KBM-7 (cell line): ENCODE measurements at places on chromosomes 12 and 14.

- DNase-seq, result no peak
These were observed 11.8 kb upstream of the ABCD4 start for GRCh38 chr14:74314576-74314975.

DNA sequence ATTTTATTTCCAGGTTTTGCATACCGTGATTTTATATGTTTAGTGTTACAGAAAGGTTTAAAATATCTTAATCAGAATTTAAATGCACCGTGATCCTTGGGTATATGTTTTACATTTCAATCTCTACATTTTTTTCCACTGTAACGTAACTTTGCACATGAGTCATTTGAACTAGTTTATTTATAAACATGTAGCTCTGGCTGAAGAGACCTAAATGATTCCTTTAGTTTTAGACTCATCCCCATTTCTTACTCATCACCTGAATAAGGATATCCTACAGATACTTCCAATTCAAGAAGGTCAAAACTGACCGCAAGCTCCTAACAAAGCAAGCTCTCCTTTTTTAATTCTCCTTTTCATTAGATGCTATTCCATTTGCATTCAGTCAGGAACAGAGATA, 42.7 kb upstream of the SLC6A15 start:
- DNase-seq, result no peak

- DNase-seq, result no peak
These were observed 3.3 kb downstream of the IL26 start for GRCh38 chr12:68222326-68222725.

- DNase-seq, result no peak
These were observed 638.3 kb upstream of the TBX3 start for GRCh38 chr12:115322275-115322674.

DNA sequence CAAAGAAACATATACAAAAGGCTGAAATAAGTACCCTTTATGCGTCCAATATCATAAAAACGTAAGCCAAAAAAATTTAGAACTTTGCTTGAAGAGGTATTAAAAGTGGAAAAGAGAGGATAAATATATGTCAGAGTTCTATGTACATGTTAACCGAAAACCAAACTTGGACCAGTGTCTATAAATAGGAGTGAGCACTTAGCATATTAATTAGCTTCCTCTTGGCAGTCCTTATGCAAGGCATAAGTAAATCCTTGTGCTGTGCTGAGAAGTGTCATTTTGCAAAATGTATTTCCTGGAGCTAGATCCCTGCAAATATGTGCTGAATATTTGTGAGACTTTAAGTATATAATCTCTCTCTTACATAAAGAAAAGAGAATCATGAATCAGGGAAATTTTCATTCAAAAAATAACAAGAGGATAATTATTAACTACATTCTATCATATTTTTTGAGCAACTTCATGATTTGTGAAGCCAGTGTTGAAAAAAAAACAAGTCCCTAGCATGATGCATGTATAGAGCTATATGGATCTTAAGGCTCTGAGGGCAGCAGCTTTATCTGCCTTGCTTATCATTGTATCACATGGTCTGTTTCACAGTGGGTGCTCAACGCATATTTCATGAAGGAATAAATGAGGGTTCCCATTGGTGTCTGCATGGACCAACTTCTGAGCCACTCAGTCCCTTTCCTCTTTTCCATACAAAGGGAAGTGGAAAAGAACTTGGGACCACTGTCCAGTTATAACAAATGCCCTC, 326.1 kb downstream of the PDZRN4 start:
- no peak for DNase-seq

GRCh38 chr14:43687921-43688320, 819.2 kb downstream of the FSCB start:
- DNase-seq, result no peak

DNA sequence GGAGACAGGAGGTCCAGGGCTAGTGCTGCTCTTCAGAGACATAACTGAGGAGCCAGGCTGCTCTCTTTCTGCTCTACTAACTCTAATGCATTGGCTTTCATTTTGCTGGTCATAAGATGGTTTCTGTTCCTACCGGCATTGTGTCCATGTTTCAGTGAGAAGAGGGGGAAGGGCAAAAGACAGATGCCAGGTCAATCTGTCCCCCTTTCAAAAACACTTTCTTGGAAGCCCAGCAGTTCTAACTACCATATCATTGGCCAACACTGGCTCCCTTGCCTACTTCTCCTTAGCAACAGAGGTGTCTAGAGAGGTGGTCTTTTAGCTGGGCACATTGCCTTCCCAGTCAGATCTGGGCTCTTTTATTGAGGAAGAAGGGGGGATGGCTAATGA, 63.9 kb downstream of the TGFB3 start:
- no peak for DNase-seq

- peak; percentile 12 for DNase-seq
These were observed 2.3 kb upstream of the NAA30 start for GRCh38 chr14:57388067-57388466.

DNA sequence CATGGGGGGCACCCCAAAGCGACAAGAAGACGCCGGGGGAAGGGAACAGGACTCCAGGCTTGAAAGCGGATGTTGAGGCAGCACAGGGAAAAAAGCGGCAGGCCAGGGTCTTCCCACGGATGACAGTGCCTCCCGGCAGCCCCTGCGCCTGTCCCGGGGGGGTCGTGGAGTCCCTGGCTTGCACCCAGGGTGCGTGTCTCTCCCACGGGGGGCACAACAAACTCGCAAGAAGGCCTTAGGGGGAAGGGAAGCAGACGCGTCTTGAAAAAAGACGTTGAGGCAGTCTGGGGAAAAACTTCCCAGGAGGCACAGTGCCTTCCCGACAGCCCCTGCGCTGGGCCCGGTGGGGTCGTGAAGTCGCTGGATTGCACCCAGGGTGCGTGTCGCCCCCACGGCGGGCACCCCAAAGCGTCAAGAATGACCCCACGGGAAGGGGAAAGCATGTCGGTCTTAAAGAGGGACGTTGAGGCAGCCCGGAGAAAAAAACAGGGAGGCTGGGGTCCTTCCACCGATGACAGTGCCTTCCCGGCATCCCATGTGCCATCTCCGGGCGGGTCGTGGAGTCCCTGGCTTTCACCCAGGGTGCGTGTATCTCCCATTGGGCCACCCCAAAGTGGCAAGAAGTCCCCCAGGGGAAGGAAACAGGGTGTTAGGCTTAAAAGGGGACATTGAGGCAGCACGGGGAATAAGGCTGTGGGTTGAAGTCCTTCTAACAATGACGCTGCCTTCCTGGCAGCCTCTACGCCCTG, 159.9 kb upstream of the ALG10B start:
- no peak for DNase-seq

DNA sequence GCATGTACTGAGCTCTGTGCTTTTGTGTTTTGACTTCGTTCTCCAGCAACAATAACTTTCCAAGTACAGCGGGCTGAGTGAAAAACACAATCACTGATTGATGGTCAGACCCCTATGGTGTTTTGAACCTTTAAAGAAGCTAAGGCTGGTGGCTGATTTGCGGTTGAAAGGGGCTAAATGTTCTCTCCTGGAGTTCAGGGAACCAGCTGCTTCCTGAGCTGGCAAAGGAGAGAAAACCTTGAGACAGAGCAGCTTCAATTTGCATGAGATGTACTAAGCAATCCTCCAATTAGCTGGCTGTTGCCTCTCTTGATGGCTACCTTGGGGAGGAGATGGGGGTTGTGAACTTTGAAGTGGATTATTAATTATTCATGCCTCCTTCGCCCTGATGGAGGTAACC, 546.7 kb upstream of the SEL1L start:
- no peak for DNase-seq

DNA sequence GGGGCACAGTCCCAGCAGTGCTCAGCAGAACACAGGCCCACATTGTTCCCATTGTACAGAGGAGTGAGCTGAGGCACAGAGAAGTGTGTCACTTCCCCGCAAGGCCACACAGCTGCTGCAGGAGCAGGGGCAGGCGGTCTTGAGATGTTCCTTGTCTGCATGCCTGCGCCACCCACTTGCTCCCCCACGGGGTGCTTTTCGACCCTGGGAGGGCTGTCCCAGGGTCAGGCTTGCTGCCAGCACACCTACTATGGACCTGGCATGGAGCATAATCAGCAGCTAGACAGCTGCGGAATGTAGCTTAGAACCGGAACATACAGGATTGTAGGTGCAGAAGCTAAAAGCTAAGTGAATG, 7.8 kb upstream of the EP400 start:
- no peak for DNase-seq

DNA sequence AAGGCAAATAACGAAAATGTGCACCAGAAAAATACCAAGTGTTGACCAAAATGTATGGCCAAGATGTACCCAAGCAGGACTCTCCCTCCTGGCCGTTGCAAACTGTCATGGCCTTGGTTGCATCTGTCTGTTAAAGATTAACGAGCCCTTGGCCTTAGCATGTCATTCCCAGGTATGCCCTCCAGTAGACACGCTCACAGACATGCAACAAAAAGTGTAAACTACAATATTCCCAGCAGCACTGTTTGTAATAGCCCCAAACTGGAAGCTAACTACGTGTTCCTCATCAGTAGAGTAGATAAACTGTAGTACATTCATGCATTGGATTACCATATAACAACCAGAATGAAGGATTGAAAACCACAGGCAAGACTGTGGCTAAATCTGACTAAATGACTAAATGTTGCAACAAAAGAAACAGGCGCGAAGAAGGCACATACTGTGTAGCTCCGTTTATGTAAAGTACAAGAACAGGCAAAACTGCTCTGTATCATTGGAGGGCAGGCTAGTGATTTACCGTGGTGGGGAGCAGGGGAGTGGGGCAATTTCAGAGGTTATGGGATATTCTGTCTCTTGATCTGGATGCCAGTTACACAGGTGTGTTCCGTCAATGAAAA, 232.8 kb upstream of the DIO3 start:
- DNase-seq, result no peak

GRCh38 chr12:38708466-38708865, 196.9 kb downstream of the CPNE8 start:
- DNase-seq, result no peak

GRCh38 chr14:101875727-101876554, 88.4 kb upstream of the DYNC1H1 start:
- no peak for DNase-seq

GRCh38 chr14:75610834-75611233, 32.4 kb downstream of the FLVCR2 start:
- DNase-seq, result no peak

GRCh38 chr12:82883394-82884355, 197.0 kb downstream of the TMTC2 start:
- DNase-seq, result no peak

DNA sequence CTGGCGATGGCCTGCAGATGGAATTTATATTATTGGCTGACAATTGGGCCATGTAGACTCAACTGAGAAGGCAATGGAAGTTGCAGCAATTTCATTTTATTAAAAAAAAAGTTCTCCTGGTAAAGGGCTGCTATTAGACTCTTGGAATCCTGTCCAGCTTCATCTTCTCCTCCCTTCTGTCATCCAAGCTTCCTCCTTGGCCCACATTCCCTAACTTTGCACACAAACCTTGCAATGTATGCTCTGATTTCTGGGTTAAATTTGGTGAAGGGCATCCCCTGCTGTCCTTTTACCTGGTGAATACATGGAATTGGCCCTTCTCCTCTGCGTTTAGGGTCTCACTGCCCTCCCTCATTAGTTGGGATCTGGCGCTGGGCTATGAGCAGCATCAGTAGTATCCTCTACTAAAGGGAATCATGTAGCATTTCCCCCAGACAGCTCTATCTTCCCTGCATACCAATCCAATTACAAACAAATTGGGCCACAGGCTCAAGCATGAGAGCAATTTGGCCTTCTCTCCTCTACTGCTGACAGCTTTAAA, 336.9 kb downstream of the BMP4 start:
- no peak for DNase-seq

DNA sequence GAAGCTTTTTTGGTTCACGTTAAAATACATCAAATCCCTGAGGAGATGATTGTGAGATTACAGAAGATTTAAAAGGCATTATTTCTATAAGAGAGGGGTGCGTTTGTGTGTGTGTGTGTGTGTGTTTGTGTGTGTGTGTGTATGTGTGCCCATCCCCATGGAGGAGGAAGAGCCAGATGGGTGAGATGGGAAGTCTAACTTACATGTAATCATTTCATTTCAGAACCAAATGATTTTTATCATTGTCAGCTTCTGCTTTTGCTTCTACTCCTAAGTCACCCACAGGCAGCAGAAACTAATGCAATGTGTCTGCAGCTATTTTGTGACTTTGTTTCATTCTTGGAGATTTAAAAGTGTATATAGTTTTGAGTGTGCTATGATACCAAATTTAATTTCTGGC, 68.7 kb downstream of the SLC4A8 start:
- DNase-seq, result no peak

GRCh38 chr14:59301354-59301753, 112.9 kb downstream of the DAAM1 start:
- peak; percentile 10 for DNase-seq

DNA sequence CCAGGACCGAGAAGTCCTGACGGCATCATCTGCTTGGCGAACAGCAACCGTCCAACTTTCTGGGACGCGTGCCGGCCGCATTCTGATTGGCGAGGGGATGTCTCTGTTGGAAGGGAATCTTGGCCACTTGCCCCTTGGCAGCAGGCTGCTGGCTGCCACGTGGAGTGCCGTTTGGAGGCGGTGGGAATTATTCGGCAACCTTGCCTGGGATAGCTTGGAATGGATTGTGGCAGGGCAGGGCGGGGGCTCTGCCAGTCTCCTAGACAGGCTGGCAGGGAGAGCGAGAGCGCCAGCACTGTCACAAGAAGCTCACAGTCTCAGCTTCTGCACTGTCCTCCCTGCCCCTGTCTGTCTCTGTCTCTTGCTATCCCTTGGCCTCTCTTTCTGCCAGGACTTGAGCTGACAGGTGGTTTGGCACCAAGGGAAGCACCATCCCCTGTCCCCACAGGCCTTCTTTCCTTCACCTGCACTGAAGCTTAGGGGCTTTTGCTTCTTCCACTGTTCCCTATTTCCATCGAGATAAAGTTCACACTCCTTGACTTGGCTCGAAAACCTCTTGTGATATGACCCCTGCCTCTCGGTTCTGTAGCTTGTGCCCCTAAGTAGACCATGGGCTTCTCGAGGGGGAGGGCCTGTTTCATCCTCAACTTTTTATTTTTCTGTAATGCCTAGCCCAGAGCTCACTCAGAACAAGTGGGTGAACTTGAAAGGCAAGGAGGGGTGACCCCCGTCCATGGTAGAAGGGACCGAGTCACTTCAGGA, 201.9 kb downstream of the PHETA1 start:
- no peak for DNase-seq

DNA sequence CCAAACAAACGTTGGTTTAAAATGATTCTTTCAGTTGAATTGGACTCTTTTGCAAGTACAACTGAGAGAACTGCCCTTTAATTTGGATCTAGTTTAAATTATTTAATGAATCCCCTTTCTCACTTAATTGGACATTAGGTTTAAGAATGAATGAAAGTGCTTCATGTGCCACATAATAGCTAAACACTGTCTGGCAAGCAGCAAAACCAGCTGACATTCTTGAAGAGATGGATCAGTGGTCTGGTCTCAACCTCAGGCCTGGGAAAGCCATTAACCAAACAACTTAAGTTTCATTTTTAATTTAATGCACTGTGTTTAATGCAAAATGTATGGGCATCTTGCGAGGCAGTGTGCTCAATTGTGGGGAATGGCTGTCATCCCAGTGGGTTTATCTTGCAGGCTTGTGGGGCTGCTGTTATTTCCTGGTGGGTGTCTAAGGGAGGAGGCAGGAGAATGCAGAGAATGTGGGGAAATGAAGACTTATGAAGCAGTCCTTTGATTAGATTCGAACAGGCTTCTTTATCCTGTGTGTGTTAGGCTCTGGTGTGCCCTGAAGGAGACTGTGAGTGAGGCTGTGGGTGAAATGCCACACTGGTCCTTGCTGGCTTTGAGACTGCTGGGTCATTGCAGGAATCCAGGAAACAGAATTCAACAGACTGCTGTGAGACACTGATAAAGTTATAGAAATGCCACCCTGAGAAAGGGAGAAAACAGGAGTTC, 144.1 kb upstream of the PELI2 start:
- no peak for DNase-seq

- DNase-seq, result no peak
These were observed 1362.8 kb upstream of the SEL1L start for GRCh38 chr14:82896476-82896875.

GRCh38 chr12:23611320-23611719, 338.1 kb downstream of the SOX5 start:
- DNase-seq, result no peak
